ENCODE measurements at places on chromosomes 6 and 20.

GRCh38 chr20:20009784-20010253 is 7.3 kb upstream of the NAA20 start:
- DNase-seq = no peak

- no peak for DNase-seq
These were observed 74.0 kb downstream of the SOBP start for GRCh38 chr6:107563694-107564588.

DNA sequence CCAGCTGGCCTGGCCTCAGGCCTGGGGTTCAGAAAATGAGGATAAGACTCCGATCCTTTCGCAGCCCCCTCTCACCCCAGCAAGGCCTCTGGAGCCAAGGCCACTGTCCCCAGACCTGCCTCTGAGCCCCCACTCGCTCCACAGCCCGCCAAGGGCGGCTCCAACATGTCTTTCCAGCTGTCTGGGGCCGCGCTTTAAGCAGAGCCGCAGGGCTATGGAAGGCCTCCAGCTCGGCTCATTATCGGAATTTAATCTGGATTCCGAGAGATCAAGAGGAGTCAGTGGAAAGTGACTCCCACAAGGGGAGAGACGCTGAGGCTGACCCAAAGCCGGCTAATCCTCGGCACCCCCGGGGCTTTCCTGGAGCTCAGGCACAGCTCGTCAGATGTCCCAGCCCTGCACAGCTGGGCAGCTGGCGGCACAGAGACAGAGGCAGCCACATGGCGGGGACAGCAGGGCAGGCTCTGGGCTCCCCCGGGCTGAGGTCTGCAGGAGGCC is 41.8 kb downstream of the BMP7 start:
- DNase-seq = no peak

- DNase-seq = no peak
These were observed 30.1 kb downstream of the OR2B6 start for GRCh38 chr6:27986928-27987725.

DNA sequence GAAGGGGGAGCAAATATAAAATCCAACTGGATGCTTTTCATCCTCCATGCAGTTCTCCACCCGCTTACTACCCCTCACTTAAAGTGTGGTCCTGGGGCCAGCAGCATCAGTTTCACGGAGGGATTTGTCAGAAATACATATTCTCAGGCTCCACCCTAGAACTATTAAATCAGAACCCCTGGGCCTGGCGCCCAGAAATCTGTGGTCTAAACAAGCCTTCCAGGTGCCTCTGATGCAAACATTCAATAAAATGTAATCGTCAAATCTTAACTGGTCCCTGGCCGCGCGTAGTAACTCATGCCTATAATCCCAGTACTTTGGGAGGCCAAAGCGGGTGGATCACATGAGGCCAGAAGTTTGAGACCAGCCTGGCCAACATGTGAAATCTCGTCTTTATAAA is 47.7 kb downstream of the ATXN1 start:
- no peak for DNase-seq

DNA sequence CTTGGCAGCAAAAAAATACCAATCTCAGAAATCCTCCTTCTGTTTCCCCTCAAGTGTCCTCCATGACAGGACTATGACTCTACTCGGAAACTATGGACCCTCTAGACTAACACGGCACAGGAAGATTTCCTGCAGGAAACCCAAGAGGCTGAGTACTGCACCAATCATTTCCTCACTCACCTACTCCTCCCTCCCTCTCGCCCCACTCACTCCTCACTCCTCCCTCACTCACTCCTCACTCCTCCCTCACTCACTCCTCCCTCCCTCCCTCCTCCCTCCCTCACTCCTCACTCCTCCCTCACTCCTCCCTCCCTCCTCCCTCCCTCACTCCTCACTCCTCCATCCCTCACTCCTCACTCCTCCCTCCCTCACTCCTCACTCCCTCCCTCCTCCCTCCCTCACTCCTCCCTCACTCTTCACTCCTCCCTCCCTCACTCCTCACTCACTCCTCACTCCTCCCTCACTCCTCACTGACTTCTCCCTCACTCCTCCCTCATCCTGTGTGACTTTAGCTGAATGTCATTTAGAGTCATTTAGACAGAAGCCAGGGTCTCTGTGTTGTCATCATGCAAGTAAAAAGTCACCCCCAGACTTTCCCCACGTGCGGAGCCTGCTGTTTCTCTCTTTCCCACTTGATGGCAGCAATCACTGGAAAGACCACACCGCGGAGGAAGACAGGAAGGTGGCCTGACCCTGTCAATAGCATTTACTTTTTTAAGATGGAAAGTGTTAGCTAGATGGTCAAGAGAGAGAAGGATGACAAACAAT is 226.8 kb upstream of the PDE10A start:
- DNase-seq = no peak

DNA sequence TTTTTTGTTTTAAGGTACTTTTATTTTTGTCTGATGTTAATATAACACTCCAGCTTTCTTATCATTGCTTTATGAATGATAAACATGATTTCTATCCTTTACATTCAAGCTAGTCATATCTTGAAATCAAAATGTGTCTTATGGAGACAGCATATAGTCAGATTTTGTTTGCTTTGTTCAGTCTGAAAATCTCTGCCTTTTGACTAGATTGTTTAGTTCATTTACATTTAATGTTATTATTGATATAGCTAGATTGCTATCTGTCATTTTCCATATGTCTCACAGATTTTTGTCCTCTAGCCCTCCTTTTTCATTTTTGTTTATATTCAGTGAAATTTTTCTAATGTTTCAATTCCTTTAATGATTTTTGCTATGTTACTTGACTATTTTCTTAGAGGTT is 332.8 kb downstream of the SMOC2 start:
- no peak for DNase-seq

DNA sequence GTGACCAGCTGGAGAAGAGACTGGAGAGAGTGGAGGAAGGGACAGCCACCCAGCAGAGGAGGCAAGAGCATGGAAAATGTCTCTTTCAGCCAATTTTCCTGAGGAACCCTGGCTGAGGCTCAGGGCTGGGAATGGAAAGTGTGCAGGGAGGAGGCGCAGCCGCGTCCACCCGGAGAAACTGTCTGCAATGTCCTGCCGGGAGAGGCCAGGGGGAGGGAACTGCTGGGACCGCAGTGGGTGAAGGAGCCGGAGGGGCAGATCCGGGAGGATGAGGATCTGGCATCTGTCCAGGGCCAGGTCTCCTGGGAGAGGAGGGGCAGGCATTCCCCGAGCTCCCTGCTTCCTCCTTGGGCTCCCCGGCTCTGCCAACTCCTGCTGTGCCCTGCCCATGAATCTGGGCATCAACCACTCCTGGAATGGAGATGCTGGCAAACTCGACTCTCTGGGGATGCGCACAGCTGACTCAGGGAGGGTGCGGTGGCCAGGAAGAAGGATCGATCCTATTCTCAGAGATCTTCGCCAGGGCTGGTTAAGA is 17.4 kb upstream of the HM13 start:
- no peak for DNase-seq

DNA sequence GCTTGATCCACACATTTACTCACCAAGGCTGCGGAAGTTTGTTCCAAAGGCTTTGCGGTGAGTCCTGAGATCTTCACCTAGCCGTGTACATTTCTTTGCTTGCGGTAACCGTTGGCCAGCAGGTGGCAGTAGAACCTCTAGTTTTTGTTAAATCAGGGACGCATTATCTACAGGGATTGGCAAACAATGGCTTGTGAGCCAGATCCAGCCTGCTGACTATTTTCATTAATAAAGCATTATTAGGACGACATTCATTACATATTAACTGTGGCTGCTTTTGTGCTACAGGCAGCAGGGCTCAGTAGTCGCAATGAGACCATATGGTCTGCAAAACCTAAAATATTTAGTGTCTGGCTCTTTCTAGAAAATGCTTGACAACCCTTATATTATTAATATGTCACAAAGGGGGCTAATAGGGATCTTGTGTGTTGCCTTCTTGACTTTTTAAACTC is 174.1 kb downstream of the DOK5 start:
- peak; percentile 22 for DNase-seq

GRCh38 chr6:157584036-157584435 is 203.0 kb downstream of the ZDHHC14 start:
- no peak for DNase-seq

DNA sequence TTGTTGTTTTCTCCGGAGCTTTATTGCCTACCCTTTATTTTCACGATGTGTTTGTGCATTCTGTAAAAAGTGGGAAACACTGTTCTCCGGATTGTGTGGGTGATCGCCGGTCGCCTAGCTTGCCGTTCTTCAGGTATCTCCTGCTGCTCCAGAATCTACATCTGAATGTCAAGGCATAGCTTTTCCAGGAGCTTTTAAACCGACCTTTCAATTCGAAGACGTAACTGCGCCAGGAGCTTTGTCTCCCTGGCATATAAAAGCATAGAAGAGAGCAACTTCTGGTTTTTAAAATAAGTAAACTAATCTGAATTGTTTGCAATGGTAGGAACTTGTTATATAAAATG is 96.0 kb downstream of the HFE start:
- DNase-seq = no peak

- no peak for DNase-seq
These were observed 1.2 kb upstream of the PARD6B start for GRCh38 chr20:50729901-50730764.

DNA sequence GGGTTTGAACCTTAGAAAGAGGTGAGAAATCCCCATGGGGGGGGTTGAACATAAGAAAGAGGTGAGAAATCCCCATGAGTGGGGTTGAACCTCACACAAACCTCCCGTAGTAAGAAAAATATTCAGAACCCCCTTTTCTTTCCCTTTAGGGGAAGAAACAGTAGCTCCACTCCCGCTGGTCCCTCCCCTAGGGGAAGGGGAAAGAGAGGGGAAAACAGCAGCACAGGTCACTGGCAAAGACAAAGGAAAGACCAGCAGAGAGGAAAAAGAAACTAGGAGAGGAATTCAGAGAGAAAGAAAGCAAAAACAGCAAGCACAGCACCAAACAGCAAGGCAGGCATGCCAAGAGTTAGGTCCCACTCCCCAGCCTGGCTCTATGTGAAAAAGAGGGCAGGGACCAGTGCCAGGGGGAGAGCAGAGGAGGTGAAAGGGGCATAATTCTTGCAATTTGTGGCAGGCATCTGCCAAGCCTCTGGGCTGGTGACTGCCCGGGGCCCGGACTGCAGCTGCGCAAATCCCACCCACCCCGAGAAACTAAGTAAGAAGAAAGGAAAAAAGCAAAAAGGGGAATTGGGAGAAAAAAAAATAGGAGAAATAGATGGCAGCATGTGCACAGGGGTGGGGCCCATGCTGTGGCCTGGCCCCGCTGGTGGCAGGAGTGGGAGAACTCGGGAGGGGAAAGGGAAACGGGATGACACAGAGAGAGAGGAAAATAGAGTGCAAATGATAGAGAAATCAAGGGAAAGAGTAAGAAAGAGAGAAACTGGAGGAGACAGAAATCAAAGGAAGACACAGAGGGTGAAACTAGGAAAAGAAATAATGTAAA is 15.1 kb upstream of the GOPC start:
- no peak for DNase-seq

DNA sequence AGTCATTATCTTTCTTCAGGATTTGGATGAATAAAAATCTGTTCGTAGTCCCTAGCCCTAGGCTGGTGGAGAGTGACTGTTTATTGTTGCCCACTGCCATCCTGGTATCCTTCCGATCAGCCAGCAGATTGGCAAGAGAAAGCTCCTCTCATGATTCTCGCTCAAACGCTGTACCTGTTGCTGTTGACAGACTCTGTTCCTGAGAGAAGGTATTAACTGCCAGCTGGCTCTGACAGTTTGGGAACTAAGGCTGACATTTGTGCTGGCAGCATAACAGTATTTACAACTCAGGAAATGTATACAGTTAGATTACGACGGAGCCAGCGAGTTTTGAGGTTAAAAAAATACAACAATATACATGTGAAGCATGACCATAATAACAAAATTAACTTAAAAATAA is 674.5 kb downstream of the PRKN start:
- no peak for DNase-seq

Data from GM18507 (cell line).